ENCODE measurements at places on chromosomes 5 and 9.

DNA sequence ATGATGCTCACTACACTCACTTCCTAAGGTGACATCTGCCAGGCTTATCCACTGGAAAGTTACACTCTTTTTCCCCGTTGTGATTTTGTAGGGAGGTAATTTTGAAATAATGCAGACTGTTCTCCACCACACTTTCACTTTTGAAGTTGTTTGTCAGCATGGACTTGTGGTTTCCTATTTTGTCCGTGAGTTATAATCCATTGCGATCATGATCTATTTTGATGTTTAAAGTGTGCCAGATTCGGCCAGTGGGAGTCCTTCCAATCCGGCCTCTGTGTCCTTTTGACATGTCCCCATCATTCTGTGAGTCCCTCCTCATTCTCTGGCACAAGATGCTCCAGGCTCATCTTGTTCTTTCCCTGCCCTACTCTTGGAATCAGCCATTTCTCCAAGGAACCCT is 211.3 kb upstream of the KLF4 start:
- DNase-seq = no peak

- DNase-seq = no peak
Measured at GRCh38 chr5:21168557-21168956, 1180.6 kb upstream of the CDH18 start.

DNA sequence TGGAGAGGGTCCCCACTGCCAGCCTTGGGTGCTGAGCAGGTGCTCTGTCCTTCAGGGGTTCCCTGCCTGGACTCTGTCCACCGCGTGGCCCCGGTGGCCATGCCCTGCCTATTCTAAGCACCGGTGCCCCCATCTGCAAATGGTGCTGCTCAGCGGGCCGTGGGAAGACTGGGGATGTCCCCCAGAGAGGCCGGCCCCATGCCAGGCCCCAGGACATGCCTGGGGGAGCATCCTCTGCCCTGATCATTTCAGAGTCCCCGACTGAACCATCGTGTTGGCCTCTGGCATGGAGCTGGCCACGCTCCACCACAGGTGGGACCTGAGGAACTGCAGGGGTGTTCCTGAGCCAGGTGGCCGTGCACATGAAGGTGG is 64.7 kb downstream of the RXRA start:
- no peak for DNase-seq

DNA sequence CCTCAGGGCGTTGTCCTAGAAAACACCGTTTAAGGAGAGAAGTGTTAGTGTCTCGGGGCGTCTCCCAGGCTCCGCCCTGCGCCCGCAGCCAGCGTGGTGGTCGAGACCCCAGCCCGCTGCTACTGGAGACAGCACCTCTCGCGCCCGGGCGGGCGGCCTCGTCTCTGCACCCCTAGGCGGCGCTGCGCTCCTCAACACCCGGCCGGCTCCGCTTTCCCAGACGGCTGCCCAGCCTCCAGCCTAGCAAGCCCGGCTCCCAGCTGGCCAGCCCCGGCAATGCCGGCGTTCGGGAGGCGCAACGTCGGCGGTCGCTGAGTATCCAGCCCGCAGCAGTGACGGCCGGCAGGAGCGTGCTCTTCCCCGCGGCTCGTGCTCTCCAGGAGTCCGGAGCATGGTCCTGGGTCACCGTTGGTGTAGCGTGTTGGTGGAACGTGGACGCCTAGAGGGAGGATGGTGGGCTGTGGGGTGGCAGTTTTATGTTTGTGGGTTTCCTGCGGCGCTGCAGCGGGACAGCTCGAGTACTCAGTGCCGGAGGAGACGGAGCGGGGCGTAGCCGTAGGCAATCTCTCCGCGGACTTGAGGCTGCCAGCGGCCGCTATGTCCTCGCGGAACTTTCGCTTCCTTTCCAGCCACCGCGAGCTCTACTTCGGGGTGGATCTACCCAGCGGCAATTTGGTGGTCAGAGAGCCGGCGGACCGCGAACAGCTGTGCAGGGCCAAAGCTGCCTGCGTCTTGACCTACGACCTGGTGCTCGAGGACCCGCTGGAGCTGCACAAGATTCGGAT is 536 bp downstream of the PCDHAC1 start:
- no peak for DNase-seq

DNA sequence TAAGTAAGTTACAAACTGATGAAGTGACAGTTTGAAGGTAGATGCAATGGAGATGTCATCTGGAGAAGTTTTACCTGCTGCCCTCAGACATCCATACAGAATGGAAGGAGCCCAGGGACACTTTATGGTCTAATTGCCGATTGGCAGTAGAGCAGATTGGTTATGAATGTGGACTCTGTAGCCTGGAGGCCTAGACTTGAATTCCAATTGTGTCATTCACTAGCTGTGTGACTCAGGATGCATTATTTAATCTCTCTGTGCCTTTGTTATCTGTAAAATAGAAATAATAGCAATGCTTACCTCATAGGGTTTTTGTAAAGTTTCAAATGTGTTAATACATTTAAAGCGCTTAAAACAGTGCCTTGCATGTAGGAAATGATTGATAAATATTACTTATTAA is 5.2 kb upstream of the TCERG1 start:
- DNase-seq = no peak

GRCh38 chr9:125513303-125513667 is 193.7 kb downstream of the MAPKAP1 start:
- DNase-seq = no peak

DNA sequence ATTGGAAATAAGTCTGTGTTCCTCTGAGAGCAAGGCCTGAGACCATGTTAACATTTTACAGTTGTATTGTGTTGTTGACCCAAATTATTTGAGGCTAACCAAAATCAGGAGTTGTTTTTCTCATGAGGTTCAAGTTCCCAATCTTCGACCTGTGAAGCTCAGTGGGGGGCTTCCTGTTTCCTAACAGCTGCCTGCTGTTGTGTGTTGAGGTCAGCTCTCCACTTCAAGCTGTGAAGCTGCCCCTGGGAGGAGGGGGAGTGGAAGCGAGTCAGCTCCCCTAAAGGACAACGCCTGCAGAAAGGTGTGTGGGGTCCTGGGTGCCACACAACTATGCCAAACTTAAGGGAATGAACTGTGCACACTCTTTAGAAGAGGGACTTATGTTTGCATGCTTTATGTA is 295.5 kb downstream of the IRX1 start:
- no peak for DNase-seq

- DNase-seq = peak; percentile 80
Measured at GRCh38 chr5:126370796-126371718, 52.2 kb upstream of the GRAMD2B start.

DNA sequence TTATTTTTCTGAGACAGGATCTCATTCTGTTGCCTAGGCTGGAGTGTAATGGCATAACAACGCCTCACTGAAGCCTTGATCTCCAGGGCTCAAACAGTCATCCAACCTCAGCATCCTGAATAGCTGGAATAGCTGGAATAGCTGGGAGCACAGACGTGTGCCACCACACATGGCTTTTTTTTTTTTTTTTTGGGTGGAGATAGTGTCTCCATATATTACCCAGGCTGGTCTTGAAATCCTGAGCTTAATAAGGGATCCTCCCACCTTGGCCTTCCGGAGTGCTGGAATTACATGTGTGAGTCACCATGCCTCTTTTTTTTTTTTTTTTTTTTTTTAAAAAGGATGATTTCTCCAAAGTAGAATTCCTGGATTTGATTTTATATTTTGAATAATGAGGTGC is 60.7 kb downstream of the NSD1 start:
- peak; percentile 99 for DNase-seq

DNA sequence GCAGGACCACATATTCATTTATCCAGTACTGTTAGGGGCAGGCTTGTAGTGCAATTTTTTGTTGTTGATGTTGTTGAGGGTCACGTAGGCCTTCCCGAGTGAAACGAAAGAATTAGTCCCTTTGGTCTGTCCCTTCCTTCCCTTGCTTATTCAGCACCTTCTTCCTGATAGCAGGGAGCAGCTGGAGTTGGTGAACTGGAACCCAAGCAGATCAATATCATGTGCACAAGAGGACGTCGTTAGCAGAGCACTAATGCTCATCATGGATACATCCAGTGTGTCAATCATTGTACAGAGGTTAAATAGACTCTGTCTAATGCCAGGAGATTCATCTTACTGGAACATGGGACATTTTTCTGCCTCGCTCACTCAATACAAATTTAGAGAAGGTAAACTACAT is 33.0 kb upstream of the MAP1B start:
- DNase-seq = no peak

- DNase-seq = no peak
Measured at GRCh38 chr5:121164632-121165031, 687.0 kb upstream of the FTMT start.

DNA sequence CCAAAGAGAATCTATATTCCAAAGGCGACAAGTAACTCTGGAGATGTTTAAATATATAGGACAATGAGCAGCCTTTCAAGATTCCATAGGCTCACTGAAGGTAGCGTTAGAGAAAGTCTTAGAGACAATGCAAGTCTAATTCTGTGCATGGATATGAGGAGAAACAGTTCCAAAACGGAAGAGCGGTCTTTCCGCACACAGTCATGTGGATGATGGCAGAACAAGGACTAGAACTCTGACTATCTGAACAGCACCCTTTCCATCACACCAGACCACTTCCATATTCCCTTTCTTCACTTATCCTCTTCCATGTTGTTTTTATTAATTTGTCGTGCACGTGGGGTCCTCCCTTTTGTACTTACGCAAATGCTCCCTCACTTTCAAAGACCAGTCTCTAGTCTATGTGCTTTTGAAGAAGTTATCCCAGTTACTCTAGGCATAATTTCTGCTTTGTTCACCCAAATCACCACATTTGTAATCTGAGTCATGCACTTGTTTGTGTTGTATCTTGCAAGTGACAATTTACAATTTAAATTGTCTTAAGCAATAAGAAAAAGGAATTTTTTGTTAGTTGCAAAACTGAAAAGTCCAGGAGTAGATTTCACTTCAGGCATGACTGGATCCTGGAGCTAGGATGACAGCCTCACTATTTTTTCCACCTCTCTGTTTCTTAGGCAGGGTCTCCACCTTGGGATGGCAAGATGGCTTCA is 116.0 kb upstream of the ADRA1B start:
- no peak for DNase-seq

- no peak for DNase-seq
Measured at GRCh38 chr9:95511952-95512708, 4.6 kb downstream of the PTCH1 start.

DNA sequence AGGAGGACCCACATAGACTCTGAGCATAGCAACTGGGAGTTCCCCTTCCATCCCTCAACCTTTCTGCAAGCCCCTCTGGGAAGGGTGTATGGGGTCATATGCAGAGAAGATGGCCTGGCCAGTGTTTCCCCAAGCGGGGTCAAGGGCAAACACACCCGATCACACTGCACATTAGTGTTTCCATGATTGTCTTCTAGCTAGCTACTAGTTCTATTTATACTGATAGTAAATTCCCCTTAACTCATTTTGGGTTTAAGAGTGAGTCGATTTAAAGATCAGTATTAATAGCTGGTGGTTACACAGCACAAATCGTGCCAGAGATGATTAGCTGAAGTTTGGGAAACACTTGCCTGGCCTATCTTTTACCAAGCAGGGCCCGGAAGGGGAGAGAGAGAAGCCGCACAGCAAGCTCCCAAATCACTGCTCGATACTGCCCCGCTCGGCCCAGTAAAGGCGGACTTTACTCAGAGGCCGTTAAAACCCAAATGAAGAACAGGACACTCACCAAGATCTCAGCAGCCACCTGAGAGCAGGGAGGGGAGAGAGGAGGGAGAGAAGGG is 29.4 kb upstream of the TNIP1 start:
- DNase-seq = no peak

DNA sequence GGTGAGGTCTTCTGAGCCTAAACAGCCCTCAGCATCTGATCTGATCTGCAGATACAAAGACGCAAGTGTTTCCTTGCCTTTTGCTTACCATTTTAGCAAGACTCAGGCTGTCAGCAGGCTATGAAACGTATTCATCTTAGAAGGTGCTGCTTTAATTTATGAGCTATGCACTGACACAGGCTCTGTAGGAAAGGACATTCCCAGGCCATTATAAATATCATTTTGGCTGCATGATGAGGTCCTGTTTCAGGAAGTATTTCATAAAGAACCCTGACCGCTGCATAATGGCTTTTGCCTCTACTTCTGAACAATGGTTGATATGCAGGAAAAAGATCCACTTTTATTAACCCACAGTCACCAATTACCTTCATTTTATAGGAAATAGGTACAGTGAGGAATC is 98.4 kb upstream of the CAST start:
- DNase-seq = no peak

- no peak for DNase-seq
Measured at GRCh38 chr5:1748845-1749244, 50.8 kb downstream of the MRPL36 start.

DNA sequence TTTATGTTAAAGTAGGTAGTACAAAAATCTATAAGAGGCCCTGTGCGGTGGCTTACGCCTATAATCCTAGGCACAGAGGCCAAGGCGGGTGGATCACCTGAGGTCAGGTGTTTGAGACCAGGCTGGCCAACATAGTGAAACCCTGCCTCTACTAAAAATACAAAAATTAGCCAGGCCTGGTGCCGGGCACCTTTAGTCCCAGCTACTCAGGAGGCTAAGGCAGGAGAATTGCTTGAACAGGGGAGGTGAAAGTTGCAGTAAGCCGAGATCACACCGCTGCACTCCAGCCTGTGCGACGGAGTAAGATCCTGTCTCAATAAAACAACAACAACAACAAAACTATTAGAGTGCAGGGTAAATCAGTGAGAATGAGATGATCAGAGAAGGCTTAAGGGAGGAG is 634.5 kb downstream of the NR2F1-AS1 start:
- DNase-seq = no peak

DNA sequence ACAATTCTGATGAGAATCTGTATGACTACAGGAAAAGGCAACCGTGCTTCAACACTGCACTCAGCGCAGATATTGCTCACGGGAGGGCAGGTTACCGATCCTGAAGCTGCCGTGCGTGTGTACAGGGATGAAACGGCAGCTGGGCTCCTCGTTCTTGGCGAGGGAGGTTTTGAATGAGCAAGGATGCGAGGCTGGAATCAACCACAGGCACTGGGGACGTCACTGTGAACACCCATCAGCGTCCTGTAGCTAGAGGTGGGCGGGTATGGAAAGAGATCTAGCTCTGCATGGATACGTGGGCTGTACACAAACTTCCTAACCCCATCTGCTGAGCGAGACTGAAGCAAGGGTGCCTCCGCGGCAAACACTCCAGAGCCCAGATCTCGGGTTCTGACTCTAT is 84.3 kb upstream of the COL5A1 start:
- no peak for DNase-seq

- DNase-seq = no peak
Measured at GRCh38 chr5:38794986-38795385, 50.8 kb upstream of the OSMR start.

DNA sequence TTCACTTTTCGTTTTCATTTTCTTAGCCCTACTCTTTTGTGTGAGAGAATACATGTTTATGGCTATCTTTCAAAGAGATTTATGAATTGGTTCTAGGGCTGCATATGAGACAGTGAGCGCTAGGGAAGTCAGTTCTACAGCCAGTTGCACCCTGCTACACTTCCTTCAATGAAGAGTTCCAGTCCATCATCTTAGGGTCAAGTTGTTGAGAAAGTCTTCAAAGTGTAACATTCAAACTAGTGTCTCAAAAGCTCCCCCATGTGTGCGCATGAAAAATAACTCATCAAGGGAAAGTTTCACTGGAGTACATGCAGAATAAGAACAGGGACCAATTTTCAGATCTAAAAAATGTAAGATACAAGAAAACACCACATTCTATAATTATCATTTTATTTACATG is 317.2 kb downstream of the DEPDC1B start:
- DNase-seq = no peak

Data from RCC 7860 (cell line).